ENCODE measurements at places on chromosomes 7 and 10. TPM values are rescaled to one million over a fixed set of nuclear protein-coding genes. Genes with fewer than 3 reads are reported as not detected.

The NPM3 gene
- 18.8 TPM for total RNA-seq

The ZNF727 gene
- total RNA-seq: 3.2 TPM

The KNDC1 gene
- total RNA-seq: 0.50 TPM

The ADCYAP1R1 gene
- 1.0 TPM for total RNA-seq

The RPP38 gene
- total RNA-seq: 9.1 TPM

The SNX10 gene
- total RNA-seq: 5.7 TPM

The CYCS gene
- total RNA-seq: 568 TPM

The ACSM6 gene
- total RNA-seq: not detected

The CABCOCO1 gene
- not detected for total RNA-seq

The HECTD2 gene
- total RNA-seq: 6.5 TPM

The TCF7L2 gene
- 16.3 TPM for total RNA-seq

The NUDT13 gene
- total RNA-seq: 1.6 TPM

The KCP gene
- total RNA-seq: 0.50 TPM

- DNase-seq: no peak
These were observed 100.6 kb downstream of the RBM20 start for GRCh38 chr10:110744782-110745181.

- no peak for DNase-seq
These were observed 14.8 kb downstream of the ACSM6 start for GRCh38 chr10:95208702-95209391.

DNA sequence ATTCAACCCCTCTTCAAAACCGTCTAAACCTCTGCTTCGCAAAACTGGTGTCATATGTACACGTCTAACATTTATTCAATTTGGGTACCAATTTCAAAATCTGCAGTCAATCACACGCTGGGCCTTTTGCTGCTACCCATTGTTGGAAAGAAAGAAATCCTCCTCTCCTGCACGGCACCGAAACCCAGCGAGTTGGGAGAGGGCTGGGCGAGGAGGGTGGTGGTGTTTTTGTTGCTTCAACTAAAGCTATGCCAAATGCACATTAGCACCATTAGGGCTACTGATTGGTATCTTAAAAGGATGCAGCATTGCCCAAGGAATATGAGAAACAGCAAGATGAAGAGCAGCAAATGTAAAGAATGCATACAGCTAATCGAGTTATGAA is 7.8 kb downstream of the EBF3 start:
- no peak for DNase-seq

DNA sequence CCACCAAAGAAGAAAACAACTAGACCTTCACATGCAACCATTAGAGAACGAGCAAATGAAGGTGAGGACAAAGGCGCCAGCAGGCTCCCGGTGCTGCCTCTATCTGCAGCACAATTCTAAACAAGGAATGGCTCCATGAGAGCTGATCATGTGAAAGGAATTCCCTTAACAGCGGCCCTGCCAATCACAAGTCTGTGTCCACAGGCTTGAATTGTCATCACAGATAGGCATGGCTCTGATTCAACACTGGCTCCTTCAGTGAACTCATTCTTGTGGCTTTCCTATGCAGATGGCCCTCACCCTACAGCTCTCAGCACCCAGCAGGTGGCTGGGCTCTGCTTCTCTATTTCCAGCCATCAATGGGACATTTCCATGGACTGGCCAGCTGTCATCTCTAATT is 36.2 kb downstream of the LAMB1 start:
- peak; percentile 41 for DNase-seq

GRCh38 chr7:132653366-132653930 is 77.2 kb upstream of the PLXNA4 start:
- DNase-seq: no peak

DNA sequence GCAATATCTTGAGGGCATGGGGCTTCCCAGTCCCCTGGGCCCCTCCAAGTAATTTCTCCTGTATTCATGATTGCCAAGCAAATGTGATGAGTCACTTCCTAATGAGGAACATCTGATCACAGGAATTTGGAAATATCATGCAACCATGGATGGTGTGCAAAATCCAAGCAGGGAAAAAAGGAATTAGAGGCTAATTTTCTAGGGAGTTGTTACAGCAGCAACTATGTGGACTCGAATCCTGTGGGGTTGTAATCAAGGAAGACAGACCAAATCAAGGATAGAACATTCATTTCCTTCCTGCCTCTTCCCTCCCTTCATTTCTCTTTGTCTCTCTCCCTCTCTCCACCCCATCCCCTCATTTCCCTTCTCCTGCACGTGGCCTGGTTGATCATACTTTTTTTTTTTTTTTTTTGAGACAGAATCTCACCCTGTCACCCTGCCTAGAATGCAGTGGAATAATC is 23.9 kb upstream of the AGFG2 start:
- no peak for DNase-seq

DNA sequence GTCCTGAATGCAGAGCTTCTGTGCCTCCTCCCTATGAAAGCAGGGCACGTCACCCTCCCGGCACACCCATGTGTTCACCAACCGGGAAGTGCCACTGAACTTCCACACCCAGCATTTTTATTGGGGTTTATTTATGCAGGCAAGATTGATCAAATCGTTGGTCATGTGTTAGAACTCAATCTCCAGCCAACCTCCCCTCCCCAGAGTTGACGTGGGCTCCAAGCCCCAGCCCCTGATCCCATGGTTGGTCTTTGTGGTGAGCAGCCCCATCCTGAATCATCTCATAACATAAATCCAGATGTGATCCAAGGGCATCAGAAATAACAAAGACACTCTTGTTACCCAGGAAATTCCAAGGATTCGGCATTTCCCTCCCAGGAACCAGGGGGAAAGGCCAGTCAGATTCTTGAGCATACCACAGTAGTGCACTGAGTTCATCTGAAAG is 151.2 kb downstream of the TPST1 start:
- no peak for DNase-seq

DNA sequence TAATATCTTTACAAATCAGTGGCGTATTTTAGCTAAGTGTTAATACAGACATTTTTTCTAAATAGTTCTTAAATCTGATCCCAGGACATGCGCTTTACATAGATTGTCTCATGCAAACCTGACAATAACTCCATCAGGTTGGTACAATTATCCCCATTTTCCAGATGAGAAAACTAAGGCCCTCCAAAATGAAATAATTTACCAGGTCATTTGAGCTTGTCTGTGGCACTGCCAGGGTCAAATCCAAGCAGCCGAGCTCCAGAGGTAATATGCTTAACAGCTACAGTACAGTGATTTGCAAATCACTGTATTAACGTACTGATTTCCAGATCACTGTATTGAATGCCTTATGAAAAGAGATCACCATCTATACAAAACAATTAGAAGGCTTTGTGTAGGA is 223.1 kb downstream of the CHCHD3 start:
- no peak for DNase-seq

GRCh38 chr7:17299483-17299991 is 1.1 kb downstream of the AHR start:
- DNase-seq: no peak

- no peak for DNase-seq
These were observed 134.3 kb downstream of the DOCK4 start for GRCh38 chr7:112071856-112072255.

GRCh38 chr7:132257253-132257652 is 319.0 kb downstream of the PLXNA4 start:
- no peak for DNase-seq

- DNase-seq: peak; percentile 56
These were observed 94.1 kb downstream of the ARMH3 start for GRCh38 chr10:101961591-101962498.

- peak; percentile 91 for DNase-seq
These were observed 34.7 kb downstream of the DDIT4 start for GRCh38 chr10:72308320-72308987.

GRCh38 chr7:155585951-155586350 is 39.6 kb upstream of the CNPY1 start:
- DNase-seq: no peak

- no peak for DNase-seq
These were observed 27.8 kb downstream of the HEPACAM2 start for GRCh38 chr7:93198472-93198871.

- no peak for DNase-seq
These were observed 36.1 kb downstream of the AGK start for GRCh38 chr7:141587304-141587703.

- DNase-seq: no peak
These were observed 290.9 kb downstream of the DPP6 start for GRCh38 chr7:154342971-154343633.

DNA sequence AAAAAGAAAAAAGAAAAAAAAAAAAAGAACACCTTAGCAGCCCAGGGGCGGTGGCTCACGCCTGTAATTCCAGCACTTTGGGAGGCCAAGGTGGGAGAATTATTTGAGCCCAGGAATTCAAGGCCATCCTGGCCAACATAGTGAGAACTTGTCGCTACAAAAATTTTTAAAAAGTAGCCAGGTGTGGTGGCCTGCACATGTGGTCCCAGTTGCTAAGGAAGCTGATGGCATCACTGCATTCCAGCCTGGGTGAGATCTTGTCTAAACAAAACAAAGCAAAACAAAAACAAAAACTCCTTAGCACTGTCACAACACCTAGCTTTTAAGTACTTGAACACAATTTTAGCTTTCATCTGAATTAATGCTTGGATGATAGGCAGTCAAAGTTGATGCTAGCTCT is 86.3 kb upstream of the MKLN1 start:
- DNase-seq: no peak

DNA sequence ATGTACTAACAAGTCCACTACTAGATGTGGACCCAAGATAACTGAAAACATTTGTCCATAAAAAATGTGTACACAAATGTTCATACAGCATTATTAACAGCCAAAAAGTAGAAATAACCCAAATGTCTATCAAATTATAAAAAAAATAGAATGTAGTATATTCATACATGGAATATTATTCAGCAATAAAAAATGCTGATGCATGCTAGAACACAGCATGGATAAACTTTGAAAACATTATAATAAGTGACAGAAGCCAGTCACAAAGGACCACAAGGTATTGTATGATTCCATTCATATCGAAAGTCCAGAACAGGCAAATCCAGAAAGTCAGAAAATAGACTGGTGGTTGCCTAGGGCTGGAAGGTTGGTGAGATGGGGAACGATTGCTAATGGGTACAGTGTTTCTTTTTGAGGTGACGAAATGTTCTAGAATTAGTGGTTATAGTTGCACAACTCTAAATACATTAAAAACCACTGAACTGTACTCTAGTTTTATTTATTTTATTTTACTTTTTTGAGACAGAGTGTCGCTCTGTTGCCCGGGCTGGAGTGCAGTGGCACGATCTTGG is 43.3 kb upstream of the ANLN start:
- no peak for DNase-seq

- no peak for DNase-seq
These were observed 476.5 kb upstream of the PCDH15 start for GRCh38 chr10:55277549-55277948.

DNA sequence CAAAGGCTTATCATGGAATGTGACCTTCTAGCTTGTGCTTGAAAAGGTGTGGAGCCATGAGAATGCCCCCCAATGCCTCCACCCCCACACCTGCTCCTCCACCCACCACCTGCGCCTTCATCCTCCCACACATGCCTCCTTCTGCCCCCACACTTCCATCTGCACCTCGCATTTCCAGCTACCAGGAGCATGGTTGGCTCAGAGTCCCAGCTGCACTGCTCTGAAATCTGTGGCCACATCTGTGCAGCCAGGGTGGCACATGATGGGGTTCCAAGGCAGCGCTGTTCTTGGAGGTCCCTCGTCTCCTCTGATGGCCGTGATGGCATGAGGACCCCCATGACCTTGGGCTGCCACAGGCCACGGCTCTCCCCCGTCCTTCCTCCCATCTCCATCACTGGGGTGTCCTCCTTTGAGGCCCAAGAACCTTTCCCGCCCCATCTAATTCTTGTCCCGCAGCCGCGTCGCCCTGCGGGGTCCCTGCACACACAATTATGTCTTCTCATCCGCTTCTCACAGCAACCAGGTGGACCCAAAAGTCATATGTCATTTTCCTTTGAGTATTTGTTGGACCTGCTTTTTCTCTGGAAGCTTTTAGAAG is 40.6 kb upstream of the CNPY1 start:
- no peak for DNase-seq

GRCh38 chr10:104894681-104895080 is 253.6 kb downstream of the SORCS3 start:
- no peak for DNase-seq

- no peak for DNase-seq
These were observed 22.7 kb downstream of the OTUD1 start for GRCh38 chr10:23461557-23461956.

DNA sequence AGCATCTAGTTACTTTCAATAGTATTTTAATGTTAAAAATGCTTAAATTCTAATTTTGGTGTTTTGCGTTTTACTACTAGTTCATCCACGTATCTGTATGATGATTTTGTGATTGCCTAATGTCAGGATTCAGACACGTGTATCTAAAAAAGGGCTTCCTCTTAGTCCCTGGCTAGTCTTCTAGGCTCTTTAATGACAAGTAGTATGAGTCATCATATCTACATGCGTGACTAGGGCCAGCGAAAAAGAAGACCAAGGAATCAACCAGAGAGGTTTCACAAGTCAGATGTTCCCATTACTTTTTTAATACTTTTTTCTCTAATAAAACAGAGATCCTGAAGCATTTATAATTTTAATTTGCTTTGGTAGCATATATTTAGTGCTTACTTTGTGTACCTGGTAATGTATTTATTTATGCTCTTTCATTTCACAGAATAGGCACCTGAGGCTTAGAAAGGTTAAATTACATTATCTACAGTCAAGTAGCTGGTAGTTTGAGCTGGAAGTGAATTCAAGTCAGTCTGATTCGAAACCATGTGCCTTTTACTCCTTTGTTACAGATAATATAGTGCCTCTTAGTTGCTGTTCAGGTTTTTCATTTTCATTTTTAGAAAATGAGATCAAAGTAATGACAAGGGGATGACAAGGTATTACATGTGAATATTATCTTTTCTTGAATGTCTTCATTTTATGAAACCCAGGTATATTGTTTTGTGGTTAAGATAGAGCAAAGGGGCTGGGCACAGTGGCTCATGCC is 140.3 kb downstream of the FOXP2 start:
- no peak for DNase-seq

- DNase-seq: no peak
These were observed 41.6 kb downstream of the TEX36 start for GRCh38 chr10:125641398-125641797.

- DNase-seq: no peak
These were observed 14.9 kb downstream of the TNRC18 start for GRCh38 chr7:5408777-5409176.

DNA sequence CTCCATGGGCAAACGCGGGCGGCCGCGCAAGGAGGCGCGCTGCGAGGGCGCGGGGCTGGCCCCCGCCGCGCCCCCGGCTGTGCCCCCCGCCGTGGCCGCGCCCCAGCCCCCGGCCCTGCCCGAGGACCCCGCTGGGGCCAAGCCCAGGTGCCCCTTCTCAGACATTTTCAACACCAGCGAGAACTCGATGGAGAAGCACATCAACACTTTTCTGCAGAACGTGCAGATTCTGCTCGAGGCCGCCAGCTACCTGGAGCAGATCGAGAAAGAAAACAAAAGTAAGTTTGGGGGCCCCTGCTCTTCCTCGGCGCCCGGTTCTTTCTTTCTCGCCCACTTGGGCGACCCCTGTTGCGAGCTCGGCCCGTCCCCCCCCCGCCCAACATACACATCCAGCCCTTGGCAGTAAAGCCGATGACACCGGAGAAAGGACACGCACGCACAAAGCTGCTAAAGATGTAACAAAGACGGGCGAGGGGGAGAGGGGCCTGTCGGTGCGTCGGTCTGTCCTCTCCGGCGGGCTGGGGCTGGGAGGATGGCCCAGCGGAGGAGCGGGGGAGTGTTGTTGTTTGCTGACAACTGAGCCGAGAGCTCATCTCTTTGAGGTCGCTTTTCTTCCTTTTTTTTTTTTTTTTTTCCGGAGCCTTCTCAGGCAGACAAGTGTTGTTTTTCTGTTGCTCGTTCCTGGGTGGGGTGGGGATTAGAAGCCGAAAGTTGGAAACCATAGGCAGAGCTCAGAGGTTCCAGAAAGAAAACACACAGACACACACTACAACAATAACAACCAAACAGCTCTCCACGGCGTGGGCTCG is 604 bp downstream of the MXI1 start:
- DNase-seq: no peak
